ENCODE measurements at places on chromosomes 6 and 20. TPM values are rescaled to one million over a fixed set of nuclear protein-coding genes. Genes with fewer than 3 reads are reported as not detected.

- no peak for DNase-seq
Observed at GRCh38 chr20:25251019-25251418, 3.1 kb downstream of the PYGB start.

GRCh38 chr6:147551976-147552375, 43.5 kb downstream of the SAMD5 start:
- no peak for DNase-seq

TUBB2B gene
- 144 TPM for total RNA-seq

DNA sequence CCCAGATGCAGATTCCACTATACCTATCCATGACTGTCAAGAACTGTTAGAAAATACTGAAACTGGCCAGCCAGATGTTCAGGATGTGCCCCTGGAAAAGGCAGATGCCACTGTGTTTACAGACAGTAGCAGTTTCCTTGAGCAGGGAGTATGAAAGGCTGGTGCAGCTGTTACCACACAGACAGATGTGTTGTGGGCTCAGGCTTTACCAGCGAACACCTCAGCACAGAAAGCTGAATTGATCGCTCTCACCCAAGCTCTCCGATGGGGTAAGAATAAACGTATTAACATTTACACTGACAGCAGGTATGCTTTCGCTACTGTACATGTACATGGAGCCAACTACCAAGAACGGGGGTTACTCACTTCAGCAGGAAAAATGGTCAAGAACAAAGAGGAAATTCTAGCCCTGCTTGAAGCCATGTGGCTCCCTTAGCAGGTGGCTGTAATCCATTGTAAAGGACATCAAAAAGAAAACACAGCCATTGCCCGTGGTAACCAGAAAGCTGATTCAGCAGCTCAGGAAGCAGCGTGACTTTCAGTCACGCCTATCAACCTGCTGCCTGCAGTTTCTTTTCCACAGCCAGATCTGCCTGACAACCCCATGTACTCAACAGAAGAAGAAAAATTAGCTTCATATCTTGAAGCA, 459.7 kb upstream of the HTR1E start:
- DNase-seq: no peak

DNA sequence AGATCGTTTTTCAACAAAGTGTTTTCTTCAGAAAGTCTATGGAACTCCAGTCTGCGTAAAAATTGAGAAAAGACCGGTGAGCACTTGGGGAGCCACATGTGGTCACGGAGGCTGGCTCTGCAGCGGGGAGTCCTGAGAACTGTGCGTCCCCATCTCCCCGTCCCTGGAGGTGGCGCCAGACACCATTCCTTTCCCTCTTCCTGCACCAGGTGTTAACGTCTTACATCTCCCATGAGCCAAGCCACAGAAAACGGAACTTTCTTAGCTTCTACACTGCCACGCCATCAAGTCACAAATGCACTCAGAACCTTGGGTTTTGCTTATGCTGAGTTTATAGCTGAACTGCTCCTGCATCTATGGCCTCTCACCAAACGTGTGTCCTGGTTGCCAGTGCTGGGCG, 62.6 kb downstream of the GINS1 start:
- peak; percentile 2 for DNase-seq

- DNase-seq: no peak
Observed at GRCh38 chr6:157284738-157285421, 38.4 kb downstream of the TMEM242 start.

DNA sequence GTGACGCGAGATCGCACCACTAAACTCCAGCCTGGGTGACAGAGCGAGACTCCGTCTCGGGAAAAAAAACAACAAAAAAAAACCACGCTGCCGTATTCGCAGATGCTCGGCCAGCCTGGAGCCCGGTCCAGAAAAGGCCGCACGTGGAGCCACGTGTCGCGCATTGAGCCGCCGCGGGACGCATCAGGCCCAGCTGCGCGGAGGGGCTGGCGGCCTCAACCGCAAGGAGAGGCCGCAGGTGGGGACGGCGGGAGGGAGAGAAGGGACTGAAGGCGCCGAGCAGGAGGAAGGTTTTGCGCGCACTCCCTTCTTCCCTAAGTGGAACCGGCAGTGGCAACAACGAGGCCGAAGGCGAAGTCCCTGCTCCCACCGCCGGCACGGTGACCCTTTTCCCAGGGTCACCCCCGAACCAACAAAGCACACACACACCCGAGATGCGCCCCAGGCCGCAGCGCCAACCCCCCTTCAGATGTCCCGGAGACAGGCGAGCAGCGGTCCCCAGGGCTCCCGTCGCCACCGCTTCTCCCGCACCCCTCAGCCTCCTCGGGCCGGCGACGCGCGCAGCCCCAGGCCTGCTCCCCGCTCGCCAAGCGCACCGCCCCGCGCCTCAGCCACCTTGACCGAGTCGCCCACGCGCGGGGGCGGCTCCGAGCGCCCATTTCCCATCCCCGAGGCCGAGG, 681 bp downstream of the SYCP2 start:
- DNase-seq: no peak

DNA sequence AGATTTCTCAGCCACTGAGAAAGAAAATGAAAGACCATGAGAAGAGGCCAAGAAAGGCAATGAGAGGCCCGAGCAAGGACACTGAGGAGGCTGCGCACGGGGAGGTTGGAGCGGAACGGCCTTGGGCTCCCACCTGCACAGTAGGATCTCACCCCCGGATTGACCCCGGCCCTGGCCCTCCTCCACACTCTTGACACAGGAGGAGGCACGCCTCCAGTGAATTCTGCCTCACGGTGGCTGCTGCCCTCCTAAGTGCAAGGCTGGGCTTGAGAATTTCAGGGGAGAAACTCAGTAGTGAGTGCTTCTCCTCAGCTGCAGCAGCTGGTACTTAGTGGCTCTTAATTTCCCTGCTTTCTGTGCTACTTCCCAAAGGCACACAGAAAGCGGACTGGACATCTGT, 18.0 kb downstream of the MRPL14 start:
- DNase-seq: no peak

Measured in astrocyte (in vitro differentiated cells and primary cell).